ENCODE measurements at places on chromosomes 1 and 21.

- DNase-seq = no peak
Measured at GRCh38 chr1:40389871-40390560, 16.5 kb downstream of the SMAP2 start.

- no peak for DNase-seq
Measured at GRCh38 chr1:228794173-228794572, 58.9 kb downstream of the RHOU start.

GRCh38 chr1:33001282-33001681, 35.4 kb downstream of the AK2 start:
- no peak for DNase-seq

DNA sequence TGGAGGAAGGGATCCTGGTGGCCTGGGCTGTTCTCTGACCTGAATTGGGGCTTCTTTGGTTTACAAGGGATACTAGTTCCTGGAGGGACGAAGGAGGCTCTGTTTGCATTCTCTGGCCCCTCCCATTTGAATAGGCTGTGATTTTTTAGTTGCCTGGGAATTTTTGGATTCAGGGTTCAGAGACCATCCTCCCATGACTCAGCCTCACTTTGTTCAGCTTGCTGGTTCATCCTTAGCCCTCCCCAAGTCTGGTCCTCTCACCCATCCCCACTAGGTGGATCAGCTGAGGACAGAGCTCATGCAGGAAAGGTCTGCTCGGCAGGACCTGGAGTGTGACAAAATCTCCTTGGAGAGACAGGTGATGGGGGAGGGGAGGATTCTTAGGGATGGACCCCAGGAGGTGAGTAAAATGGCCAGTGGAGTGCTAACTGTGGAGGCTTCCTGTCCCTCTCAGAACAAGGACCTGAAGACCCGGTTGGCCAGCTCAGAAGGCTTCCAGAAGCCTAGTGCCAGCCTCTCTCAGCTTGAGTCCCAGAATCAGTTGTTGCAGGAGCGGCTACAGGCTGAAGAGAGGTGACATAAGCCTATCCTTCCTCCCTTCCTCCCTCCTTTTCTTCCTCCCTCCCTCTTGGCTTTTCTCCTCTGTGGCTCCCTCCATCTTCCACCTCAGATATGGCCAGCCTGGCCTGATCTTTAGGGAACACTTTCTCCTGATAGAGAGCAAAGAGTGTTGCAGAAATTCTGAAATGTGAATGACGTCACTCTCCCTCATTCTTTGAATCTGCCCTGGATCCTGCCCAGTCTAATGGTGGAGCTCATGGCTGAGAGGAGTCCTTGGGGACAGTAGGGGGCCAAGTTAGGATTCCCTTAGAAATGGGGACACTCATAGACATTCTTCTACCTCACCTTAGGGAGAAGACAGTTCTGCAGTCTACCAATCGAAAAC, 4.5 kb upstream of the TUFT1 start:
- no peak for DNase-seq

DNA sequence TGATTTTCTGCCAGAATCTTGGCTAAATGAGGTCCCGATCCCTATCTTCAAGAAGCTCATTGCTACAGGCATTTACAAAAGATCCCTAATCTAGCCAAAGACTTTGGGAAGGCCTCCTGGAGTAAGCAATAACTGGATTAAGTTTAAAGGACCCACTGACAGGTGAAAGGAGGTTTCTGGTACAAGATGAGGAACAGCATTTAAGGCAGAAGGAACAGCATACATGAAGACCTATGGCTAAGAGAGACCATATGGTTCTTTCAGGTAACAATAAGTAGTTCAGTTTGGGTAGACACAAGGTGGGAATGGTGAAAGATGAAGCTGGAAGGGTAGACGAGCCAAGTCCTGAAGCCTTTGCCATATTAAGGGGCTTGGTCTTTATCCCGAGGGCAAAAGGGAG, 27.8 kb downstream of the SHISAL2A start:
- DNase-seq = no peak

- no peak for DNase-seq
Measured at GRCh38 chr1:47440599-47441081, 2.8 kb downstream of the FOXD2 start.

DNA sequence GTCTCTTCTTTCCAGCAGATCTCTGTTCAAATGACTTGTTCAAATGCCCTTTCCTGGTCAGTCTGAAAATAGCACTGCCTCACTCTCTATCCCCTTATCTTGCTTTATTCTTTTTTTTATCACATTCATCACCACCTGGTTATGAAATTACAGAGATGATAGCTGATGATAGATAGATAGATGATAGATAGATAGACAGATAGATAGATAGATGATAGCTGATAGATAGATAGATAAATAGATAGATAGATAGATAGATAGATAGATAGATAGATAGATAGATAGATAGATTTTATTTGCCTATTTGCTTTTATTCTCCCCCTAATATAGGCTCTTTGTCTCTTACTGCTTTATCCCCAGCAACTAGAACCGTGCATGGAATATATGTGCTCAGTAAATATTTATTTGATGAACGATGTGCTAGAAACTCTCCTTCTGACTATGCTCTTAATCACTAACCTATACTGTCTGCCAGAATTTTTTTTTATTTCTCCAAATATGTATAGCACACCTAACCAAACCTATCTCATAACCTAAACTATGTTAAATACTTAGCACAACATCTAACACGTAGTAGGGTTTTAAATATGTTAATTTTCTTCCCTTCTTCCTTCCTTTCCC, 372.8 kb upstream of the DUSP10 start:
- DNase-seq = no peak

- DNase-seq = no peak
Measured at GRCh38 chr1:158200527-158200926, 19.8 kb downstream of the CD1D start.

DNA sequence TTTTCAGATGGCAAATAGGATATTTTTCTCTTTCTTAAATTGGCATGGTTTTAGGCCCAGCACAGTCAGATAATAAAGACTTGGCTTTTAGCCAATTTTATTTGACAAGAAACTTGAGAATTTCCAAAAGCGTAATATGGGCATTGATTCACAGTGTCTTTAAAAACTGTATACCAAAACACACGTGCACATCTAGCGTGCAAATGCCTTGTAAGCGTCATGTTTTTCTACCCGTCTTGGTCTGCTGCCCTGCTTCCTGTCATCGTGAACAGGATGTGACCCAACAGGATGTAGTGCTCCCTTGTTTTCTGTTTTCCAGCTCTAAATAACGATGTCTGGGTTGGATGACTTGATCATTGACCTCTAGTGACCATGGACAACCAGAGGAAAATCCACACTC, 24.7 kb upstream of the SLC44A3 start:
- no peak for DNase-seq

- no peak for DNase-seq
Measured at GRCh38 chr1:45913731-45914501, 110.5 kb downstream of the MAST2 start.

- DNase-seq = no peak
Measured at GRCh38 chr1:95013950-95014574, 58.7 kb downstream of the ALG14 start.

- no peak for DNase-seq
Measured at GRCh38 chr1:75985827-75986226, 53.6 kb upstream of the ASB17 start.

- no peak for DNase-seq
Measured at GRCh38 chr1:60547821-60548220, 474.3 kb upstream of the C1orf87 start.

DNA sequence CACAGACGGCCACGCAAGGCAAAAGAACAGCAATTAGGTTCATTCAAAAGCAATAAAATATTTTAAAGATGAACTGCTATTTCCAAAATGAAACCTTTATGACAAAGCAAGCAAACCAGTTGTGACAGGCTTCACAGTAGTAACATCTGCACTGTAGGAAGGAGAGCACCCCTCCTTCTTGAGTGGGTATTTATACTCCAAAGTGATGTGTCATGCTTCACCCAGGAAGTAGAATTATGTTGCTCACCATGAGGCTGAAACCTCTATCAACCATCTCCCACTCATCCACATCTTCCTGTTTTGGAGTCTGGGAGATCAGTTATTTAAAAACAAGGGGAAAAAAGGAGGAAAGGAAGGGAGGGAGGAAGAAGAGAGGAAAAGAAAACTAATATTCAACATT, 885 bp downstream of the OR2T10 start:
- DNase-seq = no peak

DNA sequence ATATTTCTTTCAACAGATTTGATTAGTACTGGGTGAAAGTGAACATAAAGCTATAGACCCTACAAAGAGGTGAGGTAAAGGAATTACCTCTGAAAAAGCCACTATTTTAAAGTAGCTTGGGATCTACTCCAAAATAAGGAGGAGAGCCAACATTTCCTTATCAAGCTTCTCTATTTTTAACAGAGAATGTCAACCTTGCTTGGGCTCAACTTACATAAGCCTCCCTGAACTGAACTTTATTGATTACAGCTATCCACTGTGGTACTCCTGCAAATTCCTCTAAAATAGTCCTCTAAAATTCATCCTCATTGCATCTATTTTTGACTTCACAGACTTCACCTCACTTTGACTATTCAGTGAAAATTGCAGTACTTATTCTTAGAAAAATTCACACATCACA, 10.3 kb downstream of the ZNHIT6 start:
- no peak for DNase-seq

GRCh38 chr1:239386453-239387303, at the start of gene CHRM3:
CHRM3 (plus strand) TSS chr1:239386568; CDS start chr1:239907452, 520,884 bp downstream.
- peak; percentile 60 for DNase-seq

- peak; percentile 49 for DNase-seq
Measured at GRCh38 chr1:155014709-155015508, 12.3 kb downstream of the ZBTB7B start.

GRCh38 chr1:6970221-6970620, 185.0 kb downstream of the CAMTA1 start:
- DNase-seq = no peak

GRCh38 chr1:160704250-160704649, 7.4 kb downstream of the CD48 start:
- DNase-seq = no peak

DNA sequence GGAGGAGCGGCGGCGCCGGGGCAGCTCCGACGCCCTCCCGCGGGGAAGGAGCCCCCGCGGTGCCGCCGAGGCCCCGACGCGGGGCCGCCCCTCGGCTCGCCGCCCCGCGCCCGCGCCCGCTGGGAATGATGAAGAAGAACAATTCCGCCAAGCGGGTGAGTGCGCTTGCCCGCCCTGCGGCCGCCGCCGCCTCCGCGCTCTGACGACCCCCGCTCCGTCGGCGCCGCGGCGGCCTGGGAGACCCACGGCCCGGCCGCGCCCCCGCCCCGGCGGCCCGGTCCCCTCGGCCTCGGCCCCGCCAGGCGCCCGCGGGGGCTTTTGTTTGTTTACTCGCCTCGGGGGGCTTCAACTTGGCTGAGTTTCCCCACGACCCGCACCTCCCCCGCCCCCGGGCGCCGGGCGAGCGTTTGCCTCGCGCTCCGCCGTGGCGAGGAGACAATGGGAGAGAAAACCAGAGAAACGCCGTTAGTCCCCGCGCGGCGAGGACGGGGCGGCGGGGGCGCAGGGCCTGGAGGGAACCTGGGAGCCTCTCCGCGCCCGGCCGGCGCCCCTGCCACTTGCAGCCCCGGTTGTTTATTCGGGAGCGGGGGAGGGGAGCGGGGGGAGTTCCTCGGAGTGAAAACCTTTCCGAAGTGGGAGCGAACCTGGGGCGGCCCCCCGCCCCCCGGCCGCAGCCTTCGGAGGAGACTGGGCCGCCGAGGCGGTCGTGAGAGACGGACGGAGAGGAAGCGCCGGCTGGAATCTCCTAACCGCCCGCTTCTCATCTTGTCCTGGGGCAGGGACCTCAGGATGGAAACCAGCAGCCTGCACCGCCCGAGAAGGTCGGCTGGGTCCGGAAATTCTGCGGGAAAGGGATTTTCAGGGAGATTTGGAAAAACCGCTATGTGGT, 661 bp downstream of the PLEKHO1 start:
- DNase-seq = no peak

DNA sequence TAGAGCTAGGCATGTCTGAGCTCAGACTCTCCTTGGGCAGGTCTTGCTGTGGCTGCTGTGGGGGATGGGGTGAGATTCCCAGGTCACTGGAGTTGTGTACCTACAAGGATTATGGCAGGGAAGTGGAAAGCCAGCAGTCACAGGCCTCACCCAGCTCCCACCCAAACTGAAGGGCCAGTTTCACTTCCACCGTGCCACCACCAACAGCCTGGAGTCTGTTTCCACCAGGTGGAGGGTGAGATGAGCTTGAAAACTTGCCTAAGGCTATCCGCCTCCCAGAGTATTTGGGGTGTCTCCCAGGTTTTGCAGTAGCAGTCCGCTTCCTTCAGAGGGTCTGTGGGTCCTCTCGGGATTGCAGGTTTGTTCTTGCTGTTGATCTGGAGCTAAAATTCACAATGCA, 327.7 kb downstream of the PTPRC start:
- DNase-seq = no peak

DNA sequence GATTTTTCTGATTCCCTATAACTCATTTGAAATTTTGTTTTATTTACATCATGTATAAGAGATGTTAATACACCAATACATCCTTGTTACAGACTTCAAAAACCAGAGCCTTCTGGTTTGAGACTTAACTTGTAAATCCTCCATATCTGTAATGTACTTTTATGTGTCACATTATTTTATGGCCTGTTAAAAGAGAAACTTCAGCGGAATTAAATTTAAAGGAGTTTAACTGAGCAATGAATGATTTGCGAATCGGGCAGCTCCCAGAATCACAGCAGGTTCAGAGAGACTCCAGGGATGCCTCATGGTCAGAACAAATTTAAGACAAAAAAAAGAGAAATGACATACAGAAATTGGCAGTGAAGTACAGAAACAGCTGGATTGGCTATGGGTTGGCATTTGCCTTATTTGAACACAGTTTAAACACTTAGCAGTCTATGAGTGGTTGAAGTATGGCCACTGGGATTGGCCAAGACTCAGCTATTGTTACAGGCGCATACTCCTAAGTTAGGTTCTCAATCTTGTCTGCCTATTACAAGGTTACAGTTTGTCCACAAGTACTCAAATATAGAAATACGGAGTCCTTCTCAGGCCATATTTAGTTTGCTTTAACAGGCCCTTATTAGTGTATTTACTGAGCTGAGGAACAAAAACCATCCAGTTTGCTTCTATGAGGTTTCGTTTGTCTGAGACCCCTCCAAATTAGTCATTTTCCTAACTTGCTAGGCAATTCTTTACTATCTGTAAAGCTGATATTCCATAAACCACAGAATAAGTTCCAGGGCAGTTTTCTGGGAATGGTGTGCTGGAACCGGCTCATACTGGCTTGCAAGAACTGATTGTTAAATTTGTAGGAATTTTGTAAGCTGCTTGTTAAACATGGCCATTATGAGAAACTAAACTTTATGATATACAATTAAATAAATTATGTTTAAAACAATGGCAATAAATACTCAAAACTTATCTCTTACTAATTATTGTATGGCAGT, 56.2 kb upstream of the WDR26 start:
- no peak for DNase-seq

GRCh38 chr1:160630523-160631451, 16.1 kb downstream of the SLAMF1 start:
- DNase-seq = no peak

GRCh38 chr1:58551186-58552140, 4.9 kb upstream of the OMA1 start:
- no peak for DNase-seq

- no peak for DNase-seq
Measured at GRCh38 chr1:208587110-208587509, 342.9 kb upstream of the PLXNA2 start.

- no peak for DNase-seq
Measured at GRCh38 chr1:171845998-171846397, 4.7 kb downstream of the DNM3 start.

- peak; percentile 70 for DNase-seq
Measured at GRCh38 chr1:204453141-204453772, 41.3 kb downstream of the PIK3C2B start.

GRCh38 chr1:42206164-42206563, 41.6 kb upstream of the GUCA2A start:
- DNase-seq = no peak

- peak; percentile 78 for DNase-seq
Measured at GRCh38 chr1:160646711-160647328, at the start of gene SLAMF1. SLAMF1 (minus strand) TSS chr1:160647044; CDS start chr1:160646945, 99 bp downstream.

Data from activated CD8-positive, alpha-beta memory T cell treated with anti-CD3 and anti-CD28 coated beads, Interleukin-2, amount 50 U/mL, for 48 hours (primary cell).